ENCODE measurements at places on chromosomes 3 and 15.

- DNase-seq: no peak
Observed at GRCh38 chr15:48888836-48889235, 10.9 kb downstream of the EID1 start.

- no peak for DNase-seq
Observed at GRCh38 chr3:131050001-131050400, 23.3 kb downstream of the NEK11 start.

DNA sequence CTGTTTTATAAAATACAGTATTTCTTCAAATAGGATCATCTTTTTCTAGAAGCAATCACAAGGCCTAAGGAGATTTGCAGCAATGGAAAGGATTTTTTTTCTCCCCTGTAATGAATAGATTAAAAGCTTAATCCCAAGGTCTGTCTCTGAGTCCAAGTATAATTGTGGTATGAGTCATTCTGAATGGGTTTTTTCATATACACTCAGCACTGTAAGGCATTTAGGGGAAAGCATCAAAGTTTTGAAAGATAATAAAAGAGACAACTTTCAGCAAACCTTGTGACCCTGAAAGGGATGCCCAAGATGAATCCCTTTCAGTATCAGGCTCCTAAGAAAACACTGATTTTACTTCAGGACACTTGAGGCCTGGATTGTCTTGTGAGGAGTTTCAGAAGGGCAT lies 23.3 kb upstream of the LARS2 start:
- DNase-seq: no peak

DNA sequence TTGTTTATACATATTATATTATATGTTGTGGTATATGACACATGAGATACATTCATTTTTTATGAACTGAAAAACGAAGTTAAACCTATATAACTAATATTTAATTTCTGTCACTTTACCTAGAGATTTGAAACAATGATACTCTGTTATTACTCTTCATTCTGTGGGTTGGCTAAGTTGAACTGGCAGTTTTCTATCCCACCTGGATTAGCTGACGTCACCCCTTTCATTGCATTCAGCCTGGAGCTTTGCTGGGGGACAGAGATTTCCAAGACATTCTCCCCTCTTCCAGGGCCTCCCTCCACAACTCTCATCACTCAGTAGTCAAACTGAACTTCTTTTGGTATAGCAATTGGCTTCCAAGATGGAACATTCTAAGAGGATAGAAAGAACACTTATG lies 309.2 kb upstream of the SATB1 start:
- DNase-seq: no peak

GRCh38 chr3:3798631-3799113 lies 559 bp upstream of the LRRN1 start:
- peak; percentile 47 for DNase-seq

GRCh38 chr3:112958811-112959560 lies 15.9 kb downstream of the CD200R1 start:
- DNase-seq: no peak

- DNase-seq: no peak
Observed at GRCh38 chr15:36468746-36469145, 110.7 kb upstream of the CDIN1 start.

DNA sequence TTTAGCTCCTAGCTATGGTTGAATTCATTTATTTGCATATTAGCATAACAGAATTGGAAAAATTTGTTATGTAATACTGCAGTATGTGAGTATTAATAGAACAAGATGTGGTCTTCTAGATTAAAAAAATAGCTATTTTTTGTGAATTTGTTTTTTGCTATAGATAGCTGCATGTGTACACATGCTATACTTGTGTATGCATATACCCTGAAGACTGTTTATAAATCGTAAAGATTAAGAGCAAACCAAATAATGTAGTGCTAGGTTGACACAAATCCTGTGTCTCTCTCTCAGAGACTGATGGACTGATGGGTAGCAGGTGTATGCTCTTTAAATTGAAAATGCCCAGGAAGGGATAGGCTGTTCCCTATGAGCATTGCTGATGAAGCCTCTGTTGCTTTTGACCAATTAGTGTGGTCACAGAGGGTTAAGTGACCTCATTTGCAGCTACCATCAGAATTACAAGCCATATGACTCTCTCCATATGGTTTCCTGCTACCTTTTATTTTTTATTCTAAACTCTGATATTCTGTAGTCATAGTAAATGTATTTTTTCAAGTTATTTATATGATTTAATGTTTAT lies 9.0 kb downstream of the PLCL2 start:
- DNase-seq: no peak

DNA sequence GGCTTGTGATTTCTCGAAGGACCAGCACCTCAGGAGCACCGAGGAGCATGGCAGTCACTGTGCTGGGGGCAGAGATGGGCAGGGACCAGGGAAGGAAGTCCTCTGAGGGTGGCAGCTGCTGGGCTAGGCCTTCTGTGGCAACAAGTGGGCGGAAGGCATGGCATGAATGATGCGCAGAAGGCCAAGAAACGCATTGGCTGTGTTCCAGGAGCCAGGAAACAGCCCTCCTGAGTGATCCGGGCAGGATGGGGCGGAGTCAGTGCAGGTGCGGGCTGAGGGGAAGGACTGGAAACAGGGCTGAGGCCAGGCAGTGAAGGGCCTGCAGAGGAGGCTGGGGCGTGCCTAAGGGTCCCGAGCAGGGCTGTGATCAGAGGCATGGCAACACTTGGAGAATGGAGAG lies 23.6 kb downstream of the MRPS11 start:
- DNase-seq: no peak

- DNase-seq: no peak
Observed at GRCh38 chr3:176968631-176969030, 228.7 kb downstream of the TBL1XR1 start.

DNA sequence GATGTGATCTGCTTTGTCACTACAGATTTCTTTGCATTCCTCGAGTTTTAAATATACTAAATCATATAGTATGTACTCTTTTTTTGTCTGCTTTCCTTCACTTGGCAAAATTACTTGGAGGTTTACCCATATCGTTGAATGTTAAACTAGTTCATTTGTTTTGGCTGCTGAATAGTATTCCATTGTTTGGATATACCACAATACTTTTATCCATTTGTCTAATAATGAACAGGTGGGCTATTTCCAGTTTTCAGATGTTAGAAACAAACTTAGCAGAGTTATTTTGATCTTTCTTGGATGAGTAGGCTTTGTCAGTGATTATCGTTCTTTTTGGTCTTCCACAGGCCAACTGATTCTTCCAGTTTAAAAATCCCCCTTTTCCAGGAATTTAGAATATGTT lies 154.0 kb upstream of the TGFBR2 start:
- no peak for DNase-seq

GRCh38 chr3:56955492-56956111 lies 104.9 kb upstream of the SPATA12 start:
- DNase-seq: no peak

- no peak for DNase-seq
Observed at GRCh38 chr3:114758831-114759699, 388.0 kb downstream of the ZBTB20 start.

- no peak for DNase-seq
Observed at GRCh38 chr3:100533176-100533575, 40.8 kb downstream of the TMEM45A start.

GRCh38 chr15:31483986-31484951 lies 157.6 kb downstream of the KLF13 start:
- no peak for DNase-seq

DNA sequence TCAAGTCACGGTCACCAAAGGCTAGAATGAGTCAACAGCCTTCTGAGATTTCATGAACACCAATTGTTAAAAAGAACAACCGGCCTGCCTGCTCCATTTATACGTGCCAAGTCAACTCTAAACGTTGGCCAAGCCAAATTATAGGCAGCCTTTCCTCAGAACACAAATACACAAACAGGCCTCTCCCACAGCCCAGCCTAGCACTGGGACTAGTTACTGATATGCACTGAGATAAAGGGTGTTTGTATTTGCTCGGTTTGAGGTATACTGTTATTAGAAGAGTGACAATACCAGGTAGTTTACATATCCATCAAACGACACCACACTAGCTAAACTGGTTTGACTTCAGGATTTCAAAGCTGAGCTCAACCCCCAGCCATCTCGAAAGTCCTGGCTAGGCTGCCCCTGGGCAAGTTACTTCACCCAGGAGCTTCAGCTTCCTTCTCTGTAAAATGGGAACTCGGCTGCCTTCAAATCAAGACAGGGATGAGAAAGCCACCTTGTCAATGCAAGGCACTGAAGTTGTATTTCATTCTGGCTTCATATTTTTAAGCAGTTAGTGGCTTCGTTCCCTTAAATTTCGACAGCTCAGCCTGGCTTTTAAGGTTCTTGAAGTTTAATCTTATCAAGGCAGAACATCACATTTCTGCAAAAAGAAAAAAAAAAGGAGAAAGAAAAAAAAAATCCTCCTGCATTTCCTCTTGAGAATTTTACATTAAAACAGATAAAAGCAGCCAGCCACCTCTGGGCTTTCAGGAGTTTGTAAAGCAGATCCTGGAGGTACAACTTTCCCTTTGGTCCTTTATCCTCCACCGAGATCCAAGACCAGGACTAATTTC lies 4.0 kb downstream of the TLE3 start:
- no peak for DNase-seq

DNA sequence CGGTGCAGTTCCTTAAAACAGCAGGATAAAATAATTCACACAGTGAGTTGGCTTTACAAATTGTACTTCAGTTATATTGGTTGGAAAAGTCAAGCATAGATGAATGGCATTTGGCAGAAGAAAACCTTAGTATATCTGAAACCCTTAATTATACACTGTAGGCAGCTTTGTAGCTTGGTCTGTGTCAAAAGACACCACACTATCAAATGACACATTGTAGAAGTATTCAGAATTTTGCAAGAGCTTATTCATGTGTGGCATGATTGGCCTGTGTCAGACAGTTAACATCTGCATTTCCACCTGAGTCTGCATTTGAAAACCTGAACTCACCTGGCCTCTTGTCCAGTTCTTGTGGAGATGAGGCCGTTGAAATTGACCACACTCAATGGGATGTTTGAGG lies 13.8 kb downstream of the TMEM266 start:
- DNase-seq: no peak

DNA sequence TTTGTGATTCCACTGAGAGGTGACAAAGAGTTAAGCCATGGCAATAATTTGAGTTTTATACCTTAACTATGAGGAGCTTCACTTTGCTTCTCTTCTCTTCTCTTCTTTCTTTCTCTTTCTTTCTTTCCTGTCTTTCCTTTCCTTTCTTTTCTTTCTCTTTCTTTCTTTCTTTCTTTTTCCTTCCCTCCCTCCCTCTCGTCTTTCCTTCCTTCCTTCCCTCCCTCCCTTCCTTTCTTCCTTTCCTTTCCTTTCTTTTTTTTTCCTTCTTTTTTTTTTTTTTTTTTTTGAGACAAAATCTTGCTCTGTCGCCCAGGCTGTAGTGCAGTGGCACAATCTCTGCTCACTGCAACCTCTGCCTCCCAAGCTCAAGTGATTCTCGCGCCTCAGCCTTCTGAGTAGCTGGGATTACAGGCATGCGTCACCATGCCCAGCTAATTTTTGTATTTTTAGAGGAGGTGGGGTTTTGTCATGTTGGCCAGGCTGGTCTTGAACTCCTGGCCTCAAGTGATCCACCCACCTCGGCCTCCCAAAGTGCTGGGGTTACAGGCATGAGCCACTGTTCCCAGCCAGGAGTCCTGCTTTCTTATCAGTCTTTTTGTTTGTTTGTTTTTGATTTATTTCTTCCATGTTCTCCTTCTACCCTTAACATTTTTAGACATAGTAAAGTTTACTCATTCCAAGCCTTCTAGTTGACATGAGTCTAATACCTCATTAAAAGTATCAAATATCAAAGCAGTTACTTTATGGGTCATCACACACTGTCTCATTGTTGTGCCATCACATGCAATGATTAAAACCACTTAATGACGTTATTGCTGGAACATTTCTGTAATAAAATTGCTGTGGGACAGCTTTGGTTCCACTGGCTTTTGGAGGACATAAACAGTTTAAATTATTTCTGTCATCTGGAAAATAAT lies 29.9 kb downstream of the SLC49A4 start:
- no peak for DNase-seq

DNA sequence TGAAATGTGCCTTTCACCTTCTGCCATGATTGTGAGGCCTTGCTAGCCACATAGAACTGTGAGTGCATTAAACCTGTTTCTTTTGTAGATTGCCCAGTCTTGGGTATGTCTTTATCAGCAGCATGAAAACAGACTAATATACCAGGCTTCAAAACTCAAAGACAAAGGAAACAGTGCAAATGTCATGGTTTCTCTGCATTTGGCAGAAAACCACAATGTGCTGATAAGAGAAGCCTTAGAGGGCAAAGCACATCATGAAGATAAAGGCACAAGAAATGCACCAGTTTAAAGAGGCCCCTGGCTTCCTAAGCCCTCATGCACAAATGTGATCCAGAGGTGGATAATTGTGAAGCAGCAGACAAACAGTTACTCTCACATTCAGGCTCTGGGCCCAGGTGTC lies 259.2 kb downstream of the CPNE4 start:
- DNase-seq: no peak

DNA sequence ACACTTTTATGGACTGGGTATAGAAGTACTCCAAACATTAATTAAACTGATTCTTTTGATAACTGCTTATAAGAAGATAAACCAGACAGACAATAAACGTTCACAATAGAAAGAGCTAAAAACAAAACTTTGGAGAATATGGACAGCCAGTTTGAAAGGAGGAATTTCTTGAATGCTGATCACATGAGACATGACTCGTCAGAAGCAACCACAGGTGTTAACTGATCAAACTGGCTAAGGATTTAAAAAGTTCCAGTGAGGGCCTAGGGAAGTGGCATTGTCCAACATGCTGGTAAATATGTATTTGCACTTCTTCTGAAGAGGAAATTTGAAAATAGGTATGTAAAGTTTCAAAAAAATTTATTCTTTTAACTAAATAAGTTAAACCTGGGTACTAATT lies 29.4 kb upstream of the AP3B2 start:
- no peak for DNase-seq

GRCh38 chr3:194277104-194277785 lies 73.9 kb downstream of the CPN2 start:
- DNase-seq: no peak

- no peak for DNase-seq
Observed at GRCh38 chr3:9507586-9508578, 45.7 kb downstream of the LHFPL4 start.

DNA sequence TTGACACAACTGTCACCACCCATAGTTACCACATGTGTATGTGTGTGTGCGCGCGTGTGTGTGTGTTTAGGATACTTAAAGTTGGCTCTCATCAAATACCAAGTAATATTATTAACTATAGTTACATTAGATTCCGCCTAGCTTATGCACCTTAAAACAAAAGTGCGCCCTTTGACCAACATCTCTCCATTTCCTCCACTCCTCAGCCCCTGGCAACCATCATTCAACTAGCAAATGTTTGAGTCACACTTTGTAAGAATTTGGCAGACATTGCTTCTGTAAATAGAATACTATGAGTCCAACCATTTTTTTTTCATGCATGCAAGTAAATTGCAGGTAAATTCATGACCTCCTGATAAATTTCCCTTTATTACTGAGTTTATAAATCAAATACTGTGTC lies 169.3 kb downstream of the GBE1 start:
- DNase-seq: no peak
